ENCODE measurements at places on chromosomes 13 and 19. TPM values are rescaled to one million over a fixed set of nuclear protein-coding genes. Genes with fewer than 3 reads are reported as not detected.

DNA sequence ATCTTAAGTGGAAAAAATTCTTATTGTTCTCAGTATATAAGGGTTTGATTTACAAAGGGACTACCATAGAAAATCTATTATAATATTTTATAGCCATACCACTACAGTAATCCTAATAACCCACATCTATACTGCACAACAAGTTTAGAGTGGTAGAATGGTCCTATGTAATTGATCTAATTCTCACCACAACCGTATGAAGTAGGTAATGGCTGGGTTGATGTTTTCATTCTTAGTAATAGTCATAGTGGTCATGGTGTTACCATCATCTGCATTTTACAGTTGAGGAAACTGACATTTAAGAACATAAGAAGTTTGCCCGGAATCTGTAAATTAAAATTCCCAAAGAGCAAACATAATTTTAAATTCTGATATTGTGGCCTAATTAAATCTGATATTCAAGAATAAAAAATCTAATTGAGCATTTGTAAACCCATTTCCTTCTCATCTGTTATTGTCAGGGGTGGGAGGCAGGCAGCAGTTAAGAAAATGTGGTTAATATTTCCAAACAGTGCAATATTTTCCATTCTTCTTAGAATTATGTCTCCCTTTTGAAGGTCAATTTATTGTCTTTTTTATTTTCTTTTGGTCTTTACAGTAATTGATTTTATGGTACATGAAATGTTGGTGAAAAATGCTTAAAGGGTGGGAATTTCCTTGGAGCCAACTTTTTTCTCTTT is 65.6 kb downstream of the DHRS12 start:
- peak overlapping the region; percentile 65 for H3K27ac ChIP-seq
- peak; percentile 94 for ATAC-seq
- no peak overlapping the region for H3K4me3 ChIP-seq
- H3K4me1 ChIP-seq: peaks cover 16% of the 10 kb centered on the region

DNA sequence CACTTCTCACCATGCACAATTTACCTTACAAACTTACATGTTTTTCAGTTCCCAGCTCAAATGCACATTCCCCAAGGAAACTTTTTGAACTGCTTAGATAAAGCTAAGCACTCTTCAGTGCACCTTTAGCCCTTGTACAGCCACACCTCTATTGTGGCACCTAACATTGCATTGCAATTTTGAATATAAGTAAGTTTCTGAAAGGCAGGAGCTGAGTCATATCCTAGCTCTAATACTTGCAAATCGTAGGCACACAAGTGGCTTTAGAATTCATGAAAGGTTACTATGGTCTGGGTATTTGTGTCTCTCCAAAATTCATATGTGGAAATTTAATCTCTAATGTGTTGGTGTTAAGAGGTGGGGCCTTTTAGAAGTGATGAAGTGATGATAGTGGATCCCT is 4.9 kb upstream of the ESD start:
- ATAC-seq: no peak
- H3K36me3 ChIP-seq: no peaks in the 10 kb centered on the region
- H3K27me3 ChIP-seq: no peaks in the 10 kb centered on the region
- H3K4me1 ChIP-seq: peaks cover 6% of the 10 kb centered on the region
- H3K4me3 ChIP-seq: no peak overlapping the region
- H3K27ac ChIP-seq: no peak overlapping the region

DNA sequence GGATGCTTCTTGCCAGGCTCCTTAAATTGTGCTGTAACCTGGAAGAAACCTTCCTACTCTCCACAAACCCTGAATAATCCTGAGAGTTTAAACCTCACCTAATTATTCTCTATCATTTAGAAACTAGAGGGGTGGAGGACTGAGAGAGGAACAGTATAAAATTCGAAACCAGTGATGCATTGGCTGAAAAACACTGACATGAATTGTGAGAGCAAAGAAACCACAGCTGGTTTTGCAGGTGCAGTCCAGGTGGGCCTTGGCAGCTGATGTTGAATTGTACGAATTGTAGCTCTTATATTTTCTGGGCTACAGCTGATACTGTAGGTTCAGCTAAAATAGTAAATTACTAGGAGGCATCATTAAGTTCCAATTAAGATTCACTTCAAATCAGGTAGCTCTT is 227.0 kb upstream of the SLITRK5 start:
- H3K4me3 ChIP-seq: no peak overlapping the region
- no peak overlapping the region for H3K27ac ChIP-seq
- no peaks in the 10 kb centered on the region for H3K4me1 ChIP-seq
- H3K36me3 ChIP-seq: no peaks in the 10 kb centered on the region
- no peaks in the 10 kb centered on the region for H3K27me3 ChIP-seq

DNA sequence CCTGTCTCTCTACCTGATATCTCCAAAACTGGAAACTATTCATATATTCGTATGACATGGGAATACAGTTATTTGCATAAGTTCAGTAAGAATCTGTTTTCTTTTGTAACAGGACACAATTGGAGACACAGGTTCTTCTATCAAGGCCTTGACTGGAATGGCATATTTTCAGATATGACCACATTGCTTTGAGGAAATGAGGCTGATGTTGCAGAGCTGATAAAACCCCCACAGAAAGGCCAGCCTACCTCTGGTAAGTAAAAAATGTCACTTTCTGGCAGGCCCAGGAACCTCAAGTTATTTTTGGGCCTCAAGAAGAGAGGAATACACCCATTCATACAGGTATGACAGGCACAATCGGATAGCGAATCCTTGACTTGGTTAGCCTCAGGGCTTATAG is 29.5 kb upstream of the KBTBD6 start:
- H3K27me3 ChIP-seq: no peaks in the 10 kb centered on the region
- H3K4me1 ChIP-seq: peaks cover 4% of the 10 kb centered on the region
- no peak overlapping the region for H3K4me3 ChIP-seq
- no peak overlapping the region for H3K27ac ChIP-seq
- H3K36me3 ChIP-seq: no peaks in the 10 kb centered on the region
- no peak for ATAC-seq

- H3K4me3 ChIP-seq: no peak overlapping the region
- no peak for ATAC-seq
- H3K27ac ChIP-seq: no peak overlapping the region
- H3K4me1 ChIP-seq: no peaks in the 10 kb centered on the region
- no peaks in the 10 kb centered on the region for H3K36me3 ChIP-seq
- peaks cover 15% of the 10 kb centered on the region for H3K27me3 ChIP-seq
Measured at GRCh38 chr19:30077851-30078355, 135.9 kb downstream of the URI1 start.

Gene FUT1
- 0.40 TPM for total RNA-seq

Gene ZNF471
- total RNA-seq: 0.91 TPM

- H3K27ac ChIP-seq: no peak overlapping the region
- H3K27me3 ChIP-seq: peaks cover 22% of the 10 kb centered on the region
- no peak for ATAC-seq
- H3K36me3 ChIP-seq: no peaks in the 10 kb centered on the region
- no peak overlapping the region for H3K4me3 ChIP-seq
Measured at GRCh38 chr19:50628146-50628545, 11.5 kb downstream of the SYT3 start.

GRCh38 chr19:1069009-1069779 is 2.2 kb downstream of the ARHGAP45 start:
- H3K36me3 ChIP-seq: peaks cover 60% of the 10 kb centered on the region
- peaks cover 6% of the 10 kb centered on the region for H3K4me1 ChIP-seq
- no peaks in the 10 kb centered on the region for H3K27me3 ChIP-seq
- peak overlapping the region; percentile 95 for H3K4me3 ChIP-seq
- H3K27ac ChIP-seq: peak overlapping the region; percentile 88

- peaks cover 9% of the 10 kb centered on the region for H3K27me3 ChIP-seq
- H3K27ac ChIP-seq: no peak overlapping the region
- H3K4me1 ChIP-seq: no peaks in the 10 kb centered on the region
- no peak overlapping the region for H3K4me3 ChIP-seq
Measured at GRCh38 chr13:112911285-112911701, 57.7 kb upstream of the MCF2L start.

- no peaks in the 10 kb centered on the region for H3K27me3 ChIP-seq
- H3K36me3 ChIP-seq: peaks cover 19% of the 10 kb centered on the region
- peak overlapping the region; percentile 95 for H3K4me3 ChIP-seq
- ATAC-seq: peak; percentile 10
- no peak overlapping the region for H3K27ac ChIP-seq
Measured at GRCh38 chr19:54162241-54162805, 2.8 kb upstream of the LENG1 start.

Gene ZNF549
- 3.2 TPM for total RNA-seq

DNA sequence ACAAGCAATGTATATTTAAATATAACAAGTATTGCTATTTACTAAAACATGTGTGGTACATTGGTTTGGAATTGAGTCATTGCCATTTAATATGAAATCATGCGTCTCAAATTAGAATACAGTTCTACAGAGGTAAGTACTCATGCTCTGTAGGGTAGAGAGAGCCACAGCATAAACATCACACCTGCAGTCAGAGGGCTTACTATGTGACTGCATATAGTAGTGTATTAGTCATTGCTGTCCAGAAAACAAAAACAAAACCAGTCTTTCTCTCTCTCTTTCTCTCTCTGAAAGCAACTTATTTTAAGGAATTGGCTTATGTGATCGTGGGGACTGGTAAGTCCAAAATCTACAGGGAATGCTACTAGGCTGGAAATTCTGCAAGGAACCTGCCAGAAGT is 370.3 kb downstream of the GPC5 start:
- no peaks in the 10 kb centered on the region for H3K27me3 ChIP-seq
- no peak overlapping the region for H3K27ac ChIP-seq
